ENCODE measurements at places on chromosomes 3 and 15. TPM values are rescaled to one million over a fixed set of nuclear protein-coding genes. Genes with fewer than 3 reads are reported as not detected.
A peak's percentile ranks its signal among the peaks of the same experiment; 100 is the strongest.

- H3K4me1 ChIP-seq, result peaks cover 19% of the 10 kb centered on the region
- no peak overlapping the region for H3K27ac ChIP-seq
- H3K4me3 ChIP-seq, result no peak overlapping the region
- no peak for DNase-seq
Observed at GRCh38 chr3:4907643-4908432, 71.4 kb upstream of the BHLHE40 start.

Gene PDZRN3
- total RNA-seq, result 35.6 TPM

GRCh38 chr3:134464064-134464688 lies 21.6 kb downstream of the ANAPC13 start:
- no peaks in the 10 kb centered on the region for H3K36me3 ChIP-seq
- H3K4me1 ChIP-seq, result peaks cover 65% of the 10 kb centered on the region
- peak overlapping the region; percentile 100 for H3K27ac ChIP-seq
- no peaks in the 10 kb centered on the region for H3K27me3 ChIP-seq

Gene SV2B
- not detected for total RNA-seq

DNA sequence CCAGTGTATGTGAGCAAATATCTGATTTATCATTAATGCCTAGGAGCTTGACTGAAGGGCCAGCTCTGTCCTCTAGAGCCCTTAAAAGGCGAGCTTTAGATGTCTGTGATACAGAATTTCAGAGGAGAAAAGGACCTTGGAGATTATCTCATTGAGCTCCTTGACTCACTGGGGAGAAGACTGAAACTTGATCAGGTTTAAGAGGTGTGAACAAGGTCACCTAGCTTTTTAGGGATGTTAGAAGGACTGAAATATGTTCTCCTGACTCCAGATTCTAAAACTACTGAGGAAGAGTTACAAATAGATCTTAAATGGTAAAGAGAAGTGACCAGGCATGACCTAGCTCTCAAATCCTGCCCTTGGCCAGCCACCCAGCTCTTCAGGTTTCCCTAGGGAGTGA lies 193.7 kb upstream of the BHLHE40 start:
- no peak for DNase-seq
- no peak overlapping the region for H3K4me3 ChIP-seq
- H3K4me1 ChIP-seq, result no peaks in the 10 kb centered on the region
- H3K27ac ChIP-seq, result no peak overlapping the region
- no peaks in the 10 kb centered on the region for H3K36me3 ChIP-seq

- H3K27me3 ChIP-seq, result no peaks in the 10 kb centered on the region
- H3K4me1 ChIP-seq, result peaks cover 42% of the 10 kb centered on the region
- peak; percentile 53 for DNase-seq
Observed at GRCh38 chr3:64016941-64017620, 6.2 kb downstream of the PSMD6 start.

Gene CTXN2
- total RNA-seq, result not detected

Gene SNX33
- 28.7 TPM for total RNA-seq

DNA sequence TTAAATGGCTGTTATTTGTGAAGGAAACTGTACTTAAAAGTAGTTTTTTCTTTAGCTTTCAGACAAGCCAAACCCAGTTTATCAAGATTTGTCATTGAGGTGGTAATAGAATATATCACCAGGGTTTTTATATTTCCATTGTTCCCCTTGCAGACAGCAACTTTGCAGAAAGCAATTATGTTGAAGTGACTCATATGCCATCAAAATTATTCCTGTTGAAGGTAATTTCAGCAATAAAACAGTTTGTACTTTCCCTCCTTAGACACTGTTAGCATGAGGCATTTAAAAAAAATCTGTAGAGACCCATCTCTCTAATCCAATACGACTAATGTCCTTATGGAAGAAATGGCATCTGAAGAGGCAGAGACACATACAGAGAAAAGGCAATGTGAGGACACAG lies 219.0 kb downstream of the NFKBIZ start:
- peak; percentile 36 for DNase-seq
- H3K27me3 ChIP-seq, result no peaks in the 10 kb centered on the region
- peak overlapping the region; percentile 78 for H3K27ac ChIP-seq
- H3K4me1 ChIP-seq, result peaks cover 20% of the 10 kb centered on the region
- no peak overlapping the region for H3K4me3 ChIP-seq

All from GM23248 (cell line).